Stimulated activated CD4-positive, alpha-beta T cell treated with anti-CD3 and anti-CD28 coated beads, Interleukin-15, amount 100 ng/mL, for 1 hour (primary cell): ENCODE measurements at places on chromosomes 4 and X.
A peak's percentile ranks its signal among the peaks of the same experiment; 100 is the strongest.

- no peak for DNase-seq
These were observed 76.1 kb downstream of the AMMECR1 start for GRCh38 chrX:110241816-110242215.

- DNase-seq = no peak
These were observed 76.6 kb upstream of the CBLL2 start for GRCh38 chrX:22196149-22196548.

DNA sequence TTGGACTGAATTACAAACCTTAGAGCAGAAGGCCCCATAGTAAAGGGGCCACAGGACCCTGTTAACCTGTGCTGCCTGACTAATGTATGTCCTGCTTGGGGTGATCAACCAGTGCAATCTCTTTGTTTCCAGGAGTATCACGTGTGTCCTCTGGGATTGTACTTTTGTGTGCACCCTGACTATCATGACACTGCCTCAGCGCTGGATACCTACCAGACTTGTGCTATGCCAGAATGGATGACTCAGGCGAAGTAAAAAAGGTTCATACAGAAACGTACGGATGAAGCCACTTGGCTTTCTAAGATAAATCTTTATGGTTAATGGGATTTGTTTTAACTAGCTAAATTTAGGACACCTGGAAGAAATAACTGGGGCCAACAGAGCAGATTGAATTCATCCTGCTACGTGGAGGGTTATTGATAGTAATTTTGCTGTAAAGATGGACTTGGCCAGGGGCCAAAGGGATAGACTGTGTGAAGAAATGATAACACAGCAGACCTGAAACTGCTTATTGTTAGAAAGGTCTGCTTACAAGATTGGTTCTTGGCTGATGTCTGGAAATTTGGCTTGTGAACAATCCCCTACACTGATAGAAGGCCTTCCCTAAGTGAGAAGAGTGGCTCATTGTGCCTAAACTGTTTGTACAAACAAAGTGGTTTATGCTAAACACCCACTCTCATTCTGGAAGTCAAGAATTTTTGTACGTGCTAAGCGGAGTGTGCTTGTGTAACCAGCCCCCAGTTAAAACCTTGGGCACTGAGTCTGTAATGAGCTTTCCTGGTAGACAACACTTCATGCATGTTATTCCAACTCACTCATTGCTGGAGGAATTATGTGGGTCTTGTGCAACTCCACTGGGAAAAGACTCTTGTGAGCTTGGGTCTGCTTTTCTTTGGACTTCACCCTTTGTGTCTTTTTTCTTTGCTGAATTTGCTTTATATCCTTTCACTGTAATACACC, 750.5 kb upstream of the HTR2C start:
- DNase-seq = no peak

DNA sequence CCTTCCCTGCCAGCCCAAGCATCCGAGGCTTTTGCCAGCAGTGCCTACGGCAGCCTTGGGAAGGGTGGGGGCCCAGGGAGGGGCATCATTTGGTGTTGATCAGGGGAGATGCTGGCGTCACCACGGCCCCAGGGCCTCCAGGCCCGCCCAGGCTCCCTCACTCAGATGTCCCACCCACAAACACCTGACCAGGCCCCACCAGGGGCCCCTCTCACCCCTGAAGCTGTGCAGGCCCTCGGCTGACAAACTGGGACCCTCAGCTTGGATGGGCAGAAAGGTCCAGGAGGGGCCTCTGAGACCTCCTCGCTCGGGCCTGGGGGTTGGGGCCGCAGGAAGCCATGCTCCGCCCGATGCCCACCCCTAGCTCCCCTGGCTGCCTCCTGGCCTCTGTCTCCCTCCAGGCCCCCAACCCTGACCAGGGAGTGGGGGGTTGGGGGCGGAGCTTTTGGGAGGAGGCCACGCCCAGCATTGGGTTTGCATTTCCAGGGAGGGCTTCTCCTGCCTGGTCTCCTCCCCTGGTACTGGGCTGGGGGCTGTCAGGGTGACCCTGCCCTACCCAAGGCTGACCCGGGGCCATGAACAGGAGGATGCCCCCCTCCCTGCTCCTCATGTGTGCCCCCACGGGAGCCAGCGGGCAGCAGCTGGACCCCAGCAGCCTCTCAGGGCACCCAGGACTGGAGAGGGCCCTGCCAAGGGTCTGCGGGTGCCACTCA, 33.4 kb upstream of the SPON2 start:
- no peak for DNase-seq

GRCh38 chrX:19555236-19555635, 39.9 kb upstream of the MAP3K15 start:
- no peak for DNase-seq

GRCh38 chrX:7219153-7219705, 71.3 kb upstream of the PUDP start:
- no peak for DNase-seq

DNA sequence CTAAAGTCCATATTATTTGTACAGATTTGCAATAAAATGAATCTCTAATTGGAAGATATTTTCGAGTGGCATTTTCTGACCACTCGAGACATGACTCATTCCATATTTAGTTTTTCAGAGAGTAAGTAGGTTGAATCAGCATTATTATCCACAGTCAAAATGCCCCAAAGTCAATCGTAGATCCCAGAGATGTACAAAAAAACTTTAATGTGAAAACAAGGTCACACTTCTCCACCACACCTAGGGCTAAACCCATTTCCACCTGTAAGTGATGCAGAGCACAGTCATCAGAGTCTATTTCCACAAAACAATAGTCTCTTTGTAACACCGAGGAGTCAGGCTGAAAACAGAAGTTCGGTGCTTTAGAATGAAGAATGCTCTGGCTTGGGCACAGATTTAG, 117.1 kb upstream of the TENM3 start:
- DNase-seq = no peak

DNA sequence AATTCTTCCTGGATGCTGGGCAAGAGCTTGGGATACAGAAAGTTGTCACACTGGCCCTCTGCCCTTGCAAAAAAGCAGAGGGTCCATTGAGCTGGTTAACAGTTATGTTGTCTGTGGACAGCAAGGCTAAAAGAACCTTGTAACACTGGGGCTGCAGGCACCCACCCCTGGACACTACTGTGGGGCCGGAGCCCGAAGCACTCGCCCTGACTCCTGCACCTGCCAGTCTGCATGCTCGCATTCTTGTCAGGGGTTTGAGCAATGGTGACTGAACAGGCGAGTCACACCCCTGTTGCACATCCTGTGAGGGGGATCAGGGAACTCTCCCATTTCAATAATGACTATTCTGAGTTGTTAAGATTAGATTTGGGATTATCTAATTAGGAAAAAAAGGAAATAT, 23.6 kb downstream of the ADH4 start:
- DNase-seq = no peak

GRCh38 chr4:65724973-65725372, 54.7 kb upstream of the EPHA5 start:
- DNase-seq = no peak

- DNase-seq = no peak
These were observed 3.7 kb downstream of the GABRQ start for GRCh38 chrX:152641256-152641875.

GRCh38 chrX:103919270-103919637, 43.2 kb upstream of the TMSB15B start:
- peak; percentile 4 for DNase-seq

DNA sequence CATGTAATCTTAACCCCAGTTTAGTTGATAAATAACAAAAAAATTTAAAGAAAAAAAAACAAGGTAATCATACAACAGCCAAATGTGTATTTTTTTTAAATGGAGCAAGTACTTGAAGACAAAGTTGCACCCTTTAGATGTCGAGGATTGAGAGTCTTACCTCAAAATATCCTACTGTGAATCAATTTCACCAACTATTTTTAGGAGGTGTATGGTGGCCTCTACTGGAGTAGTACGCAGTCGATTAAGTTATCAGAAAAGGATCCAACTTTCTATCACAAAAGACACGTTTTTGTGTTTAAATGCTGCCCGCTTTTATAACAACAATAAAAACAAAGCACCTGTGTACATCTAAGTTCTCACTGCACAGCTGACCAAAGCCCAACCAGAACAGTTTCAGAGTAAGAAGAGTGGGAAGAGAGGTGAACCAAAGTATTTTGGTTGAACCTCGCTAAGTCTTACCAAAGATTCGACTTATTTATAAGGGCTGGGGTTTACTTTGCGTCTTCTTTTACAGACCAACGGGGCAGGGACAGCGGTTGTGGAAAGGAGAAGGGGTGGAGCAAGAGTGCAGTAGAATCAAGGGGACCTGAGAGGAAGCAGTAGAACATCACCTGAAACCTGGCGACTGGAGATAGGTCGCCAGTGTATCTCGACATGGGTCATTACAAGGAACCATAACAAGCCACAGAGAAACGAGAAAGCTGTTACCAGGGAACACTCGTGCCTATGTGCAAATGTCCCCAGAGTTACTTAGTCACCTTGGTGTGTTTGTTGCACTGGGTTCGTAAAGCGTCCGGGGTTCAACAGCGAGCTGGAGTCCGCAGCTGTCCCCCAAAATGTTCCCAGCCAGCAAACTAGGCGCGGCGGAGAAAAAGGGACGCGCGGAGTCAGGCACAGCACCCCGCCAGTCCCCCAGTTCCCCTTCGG, 1.1 kb downstream of the RPS6KA6 start:
- no peak for DNase-seq

- no peak for DNase-seq
These were observed 1511.0 kb downstream of the ARAP2 start for GRCh38 chr4:34733185-34733941.

- no peak for DNase-seq
These were observed 2315.4 kb upstream of the AGA start for GRCh38 chr4:179757641-179758040.

DNA sequence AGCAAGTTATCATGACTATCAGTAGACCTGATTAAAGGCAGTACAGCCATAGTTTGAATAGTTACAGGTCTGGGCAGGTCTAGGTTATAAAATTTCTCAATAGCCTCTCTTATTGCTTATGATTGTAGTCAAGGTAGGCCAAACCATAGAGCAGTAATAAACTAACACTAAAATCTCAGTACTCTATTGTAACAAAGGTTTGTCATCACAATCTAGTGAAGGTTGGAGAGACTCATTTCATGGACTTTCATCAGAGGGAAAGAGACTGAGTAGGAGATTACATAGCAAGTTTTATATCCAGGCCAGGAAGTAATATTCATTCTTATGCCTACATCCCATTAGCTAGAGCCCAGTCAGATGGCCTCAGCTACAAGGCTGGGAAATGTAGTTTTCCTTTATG, 141.0 kb downstream of the ASB9 start:
- no peak for DNase-seq

DNA sequence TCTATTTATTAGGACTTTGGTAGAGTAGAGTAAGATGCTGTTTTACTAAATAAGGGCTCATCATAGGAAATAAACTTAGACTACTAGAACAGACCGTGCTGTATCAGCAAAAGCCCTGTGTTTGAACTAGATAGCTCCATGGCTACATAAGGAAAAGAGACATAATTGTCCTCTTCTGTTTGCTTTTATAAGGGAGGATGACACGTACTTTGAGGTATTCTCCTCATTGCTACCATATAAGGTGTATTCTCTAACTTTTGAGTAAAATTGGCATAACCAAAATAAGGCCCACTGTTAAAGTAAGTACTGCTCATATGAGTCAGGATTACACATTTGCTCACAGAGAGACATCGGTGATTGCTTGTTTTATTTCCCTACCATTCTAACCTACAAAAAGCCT, 64.3 kb downstream of the PDLIM5 start:
- DNase-seq = no peak

- no peak for DNase-seq
These were observed 25.9 kb upstream of the LNX1 start for GRCh38 chr4:53617101-53617680.

DNA sequence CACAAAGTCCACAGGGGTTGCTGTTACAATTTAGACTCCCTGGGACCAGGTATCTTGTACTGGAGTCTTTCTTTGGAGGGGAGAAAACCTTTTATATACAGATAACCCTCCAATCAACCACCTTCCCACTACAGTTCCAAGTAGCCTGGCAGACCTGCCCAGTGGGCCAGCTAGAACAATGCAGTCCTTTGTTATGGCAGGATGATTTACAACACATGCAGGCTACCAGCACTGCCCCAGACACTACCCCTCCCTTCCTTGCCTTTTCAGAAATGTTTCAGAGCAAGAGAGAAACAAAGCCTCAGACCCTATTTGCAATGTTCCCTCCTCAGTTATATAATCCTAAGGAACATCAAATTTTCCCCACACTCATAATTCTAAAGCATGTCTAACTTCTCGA, 11.1 kb downstream of the RASL11B start:
- DNase-seq = no peak

- no peak for DNase-seq
These were observed 953.9 kb upstream of the PCDH10 start for GRCh38 chr4:132195176-132195575.

- no peak for DNase-seq
These were observed 42.4 kb upstream of the PGAM4 start for GRCh38 chrX:78011846-78012245.

GRCh38 chrX:72540318-72540717, 32.3 kb downstream of the HDAC8 start:
- DNase-seq = no peak

DNA sequence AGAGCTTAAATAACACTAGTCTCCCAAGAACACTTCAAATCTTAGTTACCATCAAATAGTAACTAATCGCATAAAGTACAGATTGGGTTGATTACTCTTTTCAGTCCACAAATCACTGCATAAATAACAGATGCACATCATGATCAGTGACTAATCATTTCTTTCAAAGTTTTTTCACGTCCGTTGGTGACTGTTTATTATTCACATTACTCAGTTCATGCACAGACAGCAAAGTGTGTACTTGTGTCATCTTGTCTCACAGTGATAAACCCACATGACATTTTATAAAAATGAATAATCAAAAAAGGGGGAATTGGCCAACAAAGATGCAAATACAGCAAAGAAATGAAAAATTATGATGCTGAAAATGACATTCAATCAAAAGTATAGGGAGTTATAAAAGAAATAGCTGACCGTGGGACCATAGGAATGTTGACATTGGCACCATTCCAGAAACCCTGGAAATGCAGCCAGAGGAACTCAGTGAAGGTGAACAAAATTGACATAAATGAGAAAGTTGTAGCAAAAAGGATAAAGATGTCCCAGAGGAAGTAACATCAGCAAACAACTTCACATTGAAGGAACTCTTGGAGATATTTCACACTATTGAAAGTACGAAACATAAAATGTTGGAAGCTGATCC, 161.5 kb downstream of the SOX3 start:
- no peak for DNase-seq
